CD4-positive, alpha-beta T cell treated with Interleukin-17A for 1 hour (primary cell): ENCODE measurements at places on chromosomes 16 and 17.
A peak's percentile ranks its signal among the peaks of the same experiment; 100 is the strongest.

- DNase-seq = no peak
Measured at GRCh38 chr17:74502861-74503260, 28.4 kb downstream of the CD300LB start.

GRCh38 chr16:75264457-75264998 lies 13.1 kb upstream of the BCAR1 start:
- DNase-seq = no peak

- DNase-seq = no peak
Measured at GRCh38 chr16:70674221-70675014, 11.4 kb downstream of the MTSS2 start.

GRCh38 chr17:42132941-42133340 lies 10.3 kb downstream of the HSPB9 start:
- DNase-seq = no peak

DNA sequence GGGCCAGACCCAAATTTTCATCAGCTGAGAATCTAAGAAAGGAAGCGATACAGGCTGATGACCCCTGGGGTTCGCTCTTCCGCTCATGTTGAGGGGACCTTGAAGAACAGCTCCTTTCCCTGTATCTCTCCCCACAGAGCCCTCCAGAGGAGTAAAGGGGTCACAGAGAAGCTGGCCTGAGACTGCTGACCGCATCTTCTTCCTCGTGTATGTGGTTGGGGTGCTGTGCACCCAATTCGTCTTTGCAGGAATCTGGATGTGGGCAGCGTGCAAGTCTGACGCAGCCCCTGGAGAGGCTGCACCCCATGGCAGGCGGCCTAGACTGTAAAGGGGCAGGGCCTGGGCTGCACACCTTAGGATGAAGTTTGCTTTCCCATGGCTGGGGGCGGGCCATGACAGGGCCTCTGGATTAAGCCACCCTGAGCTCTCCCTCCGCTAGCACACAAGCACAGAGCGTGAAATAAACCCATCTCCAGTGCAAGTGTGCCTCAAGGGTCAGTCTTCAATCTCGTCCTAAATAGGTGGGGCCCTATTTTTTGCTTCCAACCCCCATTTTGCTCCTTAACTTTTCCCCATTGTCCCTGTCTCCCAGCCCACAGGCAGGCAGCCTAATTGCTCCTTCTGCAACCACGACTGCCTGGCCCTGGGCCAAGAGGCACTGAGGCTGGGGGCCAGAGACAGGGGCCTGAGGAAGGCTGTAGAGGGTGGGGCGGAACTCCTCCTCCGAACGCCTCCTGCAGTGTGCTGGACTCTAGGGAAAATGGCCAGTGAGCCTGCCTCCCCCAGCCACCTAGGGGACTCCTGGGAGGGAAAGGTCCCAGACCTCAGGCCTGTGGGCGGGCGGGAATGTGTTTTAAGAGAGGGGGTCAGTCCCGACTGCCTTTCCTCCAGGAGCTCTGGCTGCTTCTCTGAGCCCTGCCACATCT lies 3.6 kb downstream of the ZACN start:
- DNase-seq = no peak

DNA sequence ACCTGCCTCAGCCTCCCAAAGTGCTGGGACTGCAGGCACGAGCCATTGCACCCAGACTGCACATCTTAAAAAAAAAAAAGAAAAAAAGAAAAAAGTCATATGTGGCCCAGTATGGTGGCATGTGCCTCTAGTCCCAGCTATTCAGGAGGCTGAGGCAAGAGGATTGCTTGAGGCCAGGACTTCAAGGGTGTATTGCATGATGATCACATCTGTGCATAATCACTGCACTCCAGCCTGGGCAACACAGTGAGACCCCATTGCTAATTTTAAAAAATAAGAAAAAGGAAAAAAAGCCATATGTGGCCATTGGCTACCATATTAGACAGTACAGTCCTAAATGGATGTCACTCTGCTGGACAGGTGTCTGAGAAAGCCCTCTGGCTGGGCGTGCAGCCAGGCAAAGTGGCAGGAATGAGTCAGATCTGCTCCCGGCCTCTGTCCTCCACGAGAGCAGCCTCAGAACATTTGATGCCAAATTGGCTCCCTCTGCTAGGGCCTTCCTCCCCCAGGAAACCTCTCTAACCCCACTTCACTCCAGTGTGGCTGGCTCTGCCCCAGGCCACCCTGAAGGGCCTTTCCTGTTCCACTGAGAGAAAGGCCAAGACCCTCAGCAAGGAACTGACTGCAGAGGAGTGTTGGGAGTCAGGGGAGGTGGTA lies 14.7 kb downstream of the CA7 start:
- DNase-seq = no peak

- no peak for DNase-seq
Measured at GRCh38 chr17:4998027-4998731, 429 bp downstream of the KIF1C start.

- no peak for DNase-seq
Measured at GRCh38 chr16:30060346-30060745, 5.2 kb upstream of the ALDOA start.

DNA sequence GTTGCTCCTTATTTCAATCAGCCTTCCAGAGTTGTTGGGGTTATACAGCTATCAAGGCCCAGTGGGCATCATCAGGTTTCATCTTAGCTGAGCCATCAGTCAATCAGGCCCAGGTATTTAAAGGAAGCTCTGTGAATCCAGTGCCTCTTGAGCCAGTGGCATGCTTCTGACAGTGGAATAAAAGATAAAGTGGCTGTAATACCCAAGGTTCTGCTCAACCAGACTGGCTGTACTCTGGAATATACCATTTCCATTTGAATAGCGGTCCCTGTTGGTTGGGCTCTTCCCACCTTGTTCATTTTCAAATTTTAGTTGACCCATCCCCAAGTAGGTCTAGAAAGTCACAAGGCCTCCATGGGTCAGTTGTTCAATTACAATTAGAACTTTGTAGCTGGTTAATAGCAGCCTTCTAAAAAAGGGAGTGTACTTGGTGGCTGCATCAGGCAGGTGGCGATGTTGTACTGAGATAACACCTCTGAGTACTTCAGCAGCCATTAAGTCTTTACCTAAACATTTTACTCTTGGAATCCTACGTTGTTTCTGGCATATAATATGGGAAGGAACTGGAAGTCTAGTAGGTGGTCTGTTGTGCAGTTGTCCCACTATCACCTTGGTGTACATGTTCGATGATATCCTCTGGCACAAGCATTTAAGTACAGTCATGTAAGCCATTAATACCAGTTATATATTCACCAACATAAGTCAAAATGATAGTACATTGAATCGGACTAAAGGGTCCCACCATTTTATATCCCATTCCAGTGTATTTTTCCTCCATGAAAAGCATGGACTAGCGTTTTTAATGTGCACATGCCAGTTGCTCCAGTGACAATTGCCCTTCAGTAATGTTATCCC lies 294.1 kb downstream of the BCAS3 start:
- DNase-seq = peak; percentile 44

GRCh38 chr17:47276868-47277267 lies 23.2 kb downstream of the ITGB3 start:
- no peak for DNase-seq
